Activated CD8-positive, alpha-beta memory T cell treated with anti-CD3 and anti-CD28 coated beads for 48 hours (primary cell): ENCODE measurements at places on chromosomes 13 and 19.

- no peak for DNase-seq
Observed at GRCh38 chr19:7515645-7516151, at the start of gene ZNF358. TSS of gene ZNF358 (plus strand) at chr19:7516103. CDS start at chr19:7519243, 3,140 bp downstream.

GRCh38 chr13:80386002-80386401, 45.1 kb upstream of the SPRY2 start:
- DNase-seq = no peak

DNA sequence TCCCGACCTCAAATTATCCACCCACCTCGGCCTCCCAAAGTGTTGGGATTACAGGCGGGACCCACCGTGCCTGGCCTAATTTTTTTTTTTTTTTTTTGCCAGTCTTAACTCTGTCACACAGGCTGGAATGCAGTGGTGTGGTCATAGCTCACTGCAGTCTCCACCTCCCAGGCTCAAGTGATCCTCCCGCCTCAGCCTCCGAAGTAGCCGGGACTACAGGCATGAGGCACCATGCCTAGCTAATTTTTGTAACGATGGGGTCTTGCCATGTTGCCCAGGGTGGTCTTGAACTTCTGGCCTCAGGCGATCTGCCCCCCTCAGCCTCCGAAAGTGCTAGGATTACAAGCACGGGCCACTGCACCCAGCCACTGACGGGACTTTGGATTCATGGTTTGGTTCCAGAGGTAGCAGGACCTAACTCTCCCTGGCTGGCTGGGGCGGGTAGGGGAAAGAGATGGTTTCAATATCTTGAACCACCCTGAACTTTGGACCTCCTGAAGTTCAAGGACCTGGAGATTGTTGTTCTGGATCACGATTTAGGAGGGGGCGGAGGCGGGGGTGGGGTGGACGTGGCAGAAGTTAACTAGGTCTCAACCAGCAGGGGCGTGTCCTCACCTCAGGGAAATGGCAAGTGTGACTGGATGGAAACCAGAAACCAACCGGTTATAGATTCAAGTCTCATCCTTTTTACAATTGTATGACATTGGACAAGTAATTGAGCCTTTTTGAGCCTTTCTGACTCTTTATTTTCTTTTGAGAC, 40.8 kb downstream of the IER2 start:
- DNase-seq = no peak

DNA sequence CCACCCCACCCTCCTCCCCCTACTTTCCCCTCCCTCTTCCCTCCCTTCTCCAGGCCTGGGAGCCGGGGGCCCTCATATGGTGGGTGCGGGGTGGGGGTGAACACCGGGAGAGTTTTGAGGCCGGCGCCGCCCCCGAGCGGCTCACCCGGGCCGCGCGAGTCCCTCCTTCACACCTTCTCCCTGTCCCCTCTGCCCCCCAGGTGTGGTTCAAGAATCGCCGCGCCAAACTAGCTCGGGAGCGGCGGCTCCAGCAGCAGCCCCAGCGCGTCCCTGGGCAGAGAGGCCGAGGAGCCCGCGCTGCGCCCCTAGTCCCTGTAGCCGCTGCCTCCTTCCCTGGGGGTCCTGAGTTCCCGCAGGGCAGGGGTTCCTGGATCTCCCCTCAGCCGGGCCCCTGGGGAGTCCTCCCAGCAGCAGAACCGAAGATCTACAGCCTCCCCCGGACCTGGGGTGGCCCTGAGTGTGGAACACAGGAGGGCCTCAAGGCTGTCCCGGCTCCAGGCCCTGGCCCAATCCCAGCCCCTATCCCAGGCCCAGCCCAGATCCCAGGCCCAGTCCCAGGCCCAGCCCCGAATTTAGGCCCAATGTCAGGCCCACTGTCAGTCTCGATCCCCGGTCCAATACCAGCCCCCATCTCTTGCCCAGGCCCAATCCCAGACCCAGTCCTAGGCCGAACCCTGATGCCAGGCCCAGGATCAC, 1.7 kb downstream of the TPRX2 start:
- DNase-seq = no peak

- DNase-seq = no peak
Observed at GRCh38 chr19:11321191-11322126, 18.0 kb downstream of the RAB3D start.
